ENCODE measurements at places on chromosomes 7 and 10. TPM values are rescaled to one million over a fixed set of nuclear protein-coding genes. Genes with fewer than 3 reads are reported as not detected.

GSAP gene
- 0.48 TPM for polyA plus RNA-seq

COL28A1 gene
- 1.4 TPM for polyA plus RNA-seq

HKDC1 gene
- polyA plus RNA-seq = 0.07 TPM

ADAMTS14 gene
- polyA plus RNA-seq = not detected

AKR1C3 gene
- polyA plus RNA-seq = 1.7 TPM

LRRC61 gene
- polyA plus RNA-seq = 1.2 TPM

LRRC72 gene
- polyA plus RNA-seq = not detected

MSS51 gene
- polyA plus RNA-seq = 4.7 TPM

Data from neural cell (in vitro differentiated cells).